ENCODE measurements at places on chromosomes 6 and 20.

- DNase-seq: no peak
These were observed 26.3 kb downstream of the C6orf89 start for GRCh38 chr6:36912030-36912454.

- DNase-seq: no peak
These were observed 128.3 kb downstream of the UTRN start for GRCh38 chr6:144413418-144413817.

- no peak for DNase-seq
These were observed 15.4 kb upstream of the MYLK2 start for GRCh38 chr20:31803552-31804291.

GRCh38 chr6:134170844-134171243, 118.4 kb upstream of the SLC2A12 start:
- DNase-seq: no peak

DNA sequence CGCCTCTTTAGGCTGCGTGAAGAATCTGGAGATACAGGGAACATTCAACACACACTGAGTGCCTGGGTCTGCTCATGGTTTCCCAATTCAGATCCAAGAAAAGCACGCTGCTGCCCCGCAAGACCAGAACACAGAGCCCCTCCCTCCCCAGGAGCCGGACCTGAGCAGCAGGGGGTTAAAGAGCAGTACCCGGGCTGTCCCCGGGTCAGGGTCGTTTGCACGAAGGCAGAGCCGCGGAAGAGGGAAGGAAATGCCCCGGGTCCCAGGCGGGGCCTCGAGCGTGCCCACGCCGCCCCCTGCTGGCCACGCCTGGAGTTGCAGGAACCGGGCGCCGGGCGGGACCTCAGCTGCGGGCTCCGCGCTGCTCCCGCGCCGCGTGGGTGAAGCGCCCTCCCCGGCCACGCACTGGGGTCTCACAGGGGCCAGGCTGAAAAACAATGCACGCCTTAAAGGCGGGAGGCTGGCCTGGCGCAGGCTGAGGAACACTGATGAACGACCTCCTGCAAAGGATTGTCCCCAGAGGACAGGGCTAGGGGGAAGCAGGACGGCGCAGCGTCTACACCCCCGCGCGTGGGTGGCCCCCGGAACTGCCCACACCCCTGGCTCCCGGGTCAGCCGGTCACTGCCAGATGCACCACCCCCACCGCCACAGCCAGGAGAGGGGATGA, 48.9 kb downstream of the ANKRD60 start:
- peak; percentile 36 for DNase-seq

- DNase-seq: no peak
These were observed 341 bp upstream of the MCM9 start for GRCh38 chr6:118935331-118935668.

- no peak for DNase-seq
These were observed 47.6 kb downstream of the ALDH8A1 start for GRCh38 chr6:134902074-134902861.

DNA sequence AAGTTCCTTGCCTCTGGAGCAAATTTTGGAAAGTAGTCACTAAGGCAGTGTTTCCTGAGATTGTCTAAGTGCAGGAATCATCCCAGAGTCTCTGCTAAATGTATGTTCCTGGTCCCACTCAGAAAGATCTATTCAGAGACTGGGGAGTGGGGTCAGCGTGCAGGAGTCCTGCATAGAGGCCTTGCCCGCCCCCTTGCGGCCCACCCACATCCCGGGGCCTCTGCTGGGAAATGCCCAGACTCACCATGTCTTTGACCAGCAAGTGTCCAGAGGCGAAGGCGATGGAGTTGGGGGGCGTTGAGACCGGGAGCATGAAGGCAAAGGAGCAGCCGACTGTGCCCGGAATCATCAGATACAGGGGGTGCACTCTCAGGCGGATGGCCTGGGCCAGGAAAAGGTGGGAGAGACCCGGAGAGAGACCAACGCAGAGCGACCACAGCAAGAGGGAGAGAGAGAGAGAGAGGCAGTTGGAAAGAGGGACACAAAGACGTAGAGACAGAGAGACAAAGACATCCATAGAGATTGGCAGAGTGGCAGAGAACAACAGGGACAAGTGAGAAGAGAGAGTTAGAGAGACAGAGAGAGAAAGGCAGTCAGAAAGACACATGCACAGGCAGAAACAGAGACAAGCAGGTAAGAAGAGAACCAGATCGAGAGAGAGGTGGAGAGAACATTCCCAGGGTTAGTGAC, 12.9 kb upstream of the OCSTAMP start:
- no peak for DNase-seq

DNA sequence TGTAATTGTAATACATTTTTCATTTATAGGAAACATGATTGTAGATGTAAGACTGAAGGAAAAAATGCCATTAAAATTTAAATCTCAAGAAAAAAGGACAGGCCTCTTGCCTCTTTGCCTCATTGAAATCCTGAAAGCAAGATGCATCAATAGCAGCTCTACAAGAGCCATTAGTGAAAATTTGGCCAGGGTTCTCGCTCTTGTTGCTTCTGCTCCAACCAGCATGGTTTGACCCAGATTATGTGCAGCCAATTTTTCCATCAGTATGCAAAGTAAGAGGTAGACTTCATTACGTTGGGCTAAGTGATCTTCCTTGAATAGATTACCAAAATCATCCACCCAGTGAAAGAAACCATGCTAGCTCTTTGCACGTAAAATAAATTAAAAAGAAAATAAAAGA, 106.6 kb downstream of the SGK1 start:
- no peak for DNase-seq

DNA sequence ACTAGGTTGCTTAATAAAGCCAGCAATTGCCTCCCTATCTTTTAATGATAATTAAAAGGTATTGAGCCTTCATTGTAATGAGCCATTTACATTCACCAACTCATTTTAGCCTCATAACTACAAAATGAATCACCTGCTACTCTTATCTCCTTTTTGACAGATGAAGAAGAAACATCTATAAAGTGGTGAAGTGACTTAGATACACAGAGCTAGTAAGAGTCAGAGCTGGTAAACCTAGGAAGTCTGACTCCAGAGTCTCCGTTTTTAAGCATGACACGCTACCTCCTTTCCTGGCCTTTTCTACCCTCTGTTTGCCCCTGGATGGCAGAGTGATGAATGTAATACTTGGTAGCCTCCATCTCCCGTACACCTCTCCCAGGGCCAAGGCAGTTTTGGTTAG, 93.5 kb downstream of the SPTLC3 start:
- no peak for DNase-seq

All from stimulated activated CD4-positive, alpha-beta T cell treated with anti-CD3 and anti-CD28 coated beads, Interleukin-1b, Interleukin-23, amount 100 ng/mL, for 1 hour (primary cell).